T-helper 17 cell (primary cell): ENCODE measurements at places on chromosomes 4 and X. TPM values are rescaled to one million over a fixed set of nuclear protein-coding genes. Genes with fewer than 3 reads are reported as not detected.

FAAH2 gene
- 8.2 TPM for total RNA-seq

KDR gene
- not detected for total RNA-seq

DNA sequence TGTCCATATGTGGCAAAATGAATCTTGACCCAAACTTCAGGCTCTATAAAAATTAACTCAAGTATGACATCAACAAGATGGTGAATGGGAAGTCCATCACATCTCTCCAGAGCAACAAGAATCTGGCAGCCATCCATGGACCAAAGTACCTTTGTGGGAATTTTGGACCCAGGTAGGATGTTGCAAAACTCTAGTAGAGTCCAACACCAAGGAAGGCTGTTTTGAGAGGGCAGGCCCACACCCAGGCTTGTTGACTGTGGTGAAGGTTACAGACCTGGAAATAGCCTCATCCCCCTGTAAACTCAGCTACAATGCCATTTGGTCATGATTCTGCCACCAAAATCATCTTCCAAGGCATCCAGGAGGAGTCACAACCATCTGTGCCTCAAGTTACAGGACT, 12.9 kb downstream of the DGAT2L6 start:
- no peak for DNase-seq

GRCh38 chrX:107273795-107274194, 67.4 kb downstream of the DNAAF6 start:
- no peak for DNase-seq

DNA sequence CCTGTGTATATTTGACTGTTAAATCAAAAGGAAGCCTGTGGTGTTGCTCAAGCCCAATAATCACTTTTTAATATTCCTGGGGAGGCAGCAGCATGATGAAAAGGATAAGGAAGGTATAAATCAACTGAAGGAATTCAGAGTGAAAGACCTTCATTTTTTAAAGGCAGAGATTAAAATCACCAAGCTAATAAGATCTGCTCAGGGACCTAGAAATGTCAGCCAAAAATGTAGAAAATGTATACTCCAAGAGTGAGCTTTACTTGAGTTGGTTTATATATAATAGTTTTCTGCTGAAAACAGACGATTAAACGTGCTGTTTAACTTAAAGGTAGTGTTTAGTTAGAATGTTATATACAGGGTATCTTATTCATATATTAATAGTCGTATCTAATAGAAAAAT, 549.3 kb downstream of the IQCM start:
- no peak for DNase-seq
